Ovary (tissue), 10 donors: ENCODE measurements at places on chromosomes 3 and 15. TPM values are rescaled to one million over a fixed set of nuclear protein-coding genes. Genes with fewer than 3 reads are reported as not detected.

GRCh38 chr3:160224811-160225175 is 429 bp upstream of the C3orf80 start:
- DNase-seq, result no peak
- H3K27me3 ChIP-seq, result peaks cover 3% of the 10 kb centered on the region
- peaks cover 6% of the 10 kb centered on the region for H3K4me1 ChIP-seq
- H3K4me3 ChIP-seq, result no peak overlapping the region
- no peaks in the 10 kb centered on the region for H3K36me3 ChIP-seq

GRCh38 chr3:194255252-194256039 is 95.7 kb downstream of the CPN2 start:
- H3K4me1 ChIP-seq, result peaks cover 6% of the 10 kb centered on the region
- no peaks in the 10 kb centered on the region for H3K36me3 ChIP-seq
- no peak for DNase-seq
- H3K27ac ChIP-seq, result no peak overlapping the region

GRCh38 chr3:150396956-150397550 is 11.0 kb upstream of the TSC22D2 start:
- no peak overlapping the region for H3K27ac ChIP-seq
- no peaks in the 10 kb centered on the region for H3K36me3 ChIP-seq
- H3K4me1 ChIP-seq, result no peaks in the 10 kb centered on the region
- DNase-seq, result no peak

- H3K36me3 ChIP-seq, result no peaks in the 10 kb centered on the region
- H3K27me3 ChIP-seq, result no peaks in the 10 kb centered on the region
- H3K4me1 ChIP-seq, result no peaks in the 10 kb centered on the region
- DNase-seq, result no peak
- H3K27ac ChIP-seq, result no peak overlapping the region
Observed at GRCh38 chr3:175046601-175047000, 187.5 kb downstream of the NAALADL2 start.

SH2D7 gene
- total RNA-seq, result not detected

TICRR gene
- total RNA-seq, result 0.25 TPM

DGKG gene
- total RNA-seq, result 1.4 TPM

DNA sequence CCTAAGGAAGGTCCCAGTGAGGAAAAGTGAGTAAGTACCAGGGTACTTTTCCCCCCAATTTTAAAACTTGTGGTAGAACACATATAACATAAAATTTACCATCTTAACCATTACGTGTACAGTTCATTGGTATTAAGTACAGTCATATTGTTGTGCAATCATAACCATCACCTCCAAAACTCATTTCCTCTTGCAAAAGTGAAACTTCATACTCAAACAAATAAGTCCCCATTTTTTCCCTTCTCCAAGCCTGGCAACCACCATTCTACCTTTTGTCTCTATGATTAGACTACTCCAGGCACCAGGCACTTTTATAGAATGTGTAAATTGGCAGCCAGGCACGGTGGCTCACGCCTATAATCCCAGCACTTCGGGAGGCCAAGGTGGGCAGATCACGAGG is 12.2 kb downstream of the PRC1 start:
- no peaks in the 10 kb centered on the region for H3K27me3 ChIP-seq
- no peak overlapping the region for H3K4me3 ChIP-seq
- no peaks in the 10 kb centered on the region for H3K4me1 ChIP-seq
- no peaks in the 10 kb centered on the region for H3K36me3 ChIP-seq
- DNase-seq, result no peak

- H3K27ac ChIP-seq, result no peak overlapping the region
- H3K36me3 ChIP-seq, result no peaks in the 10 kb centered on the region
- no peaks in the 10 kb centered on the region for H3K4me1 ChIP-seq
- H3K4me3 ChIP-seq, result no peak overlapping the region
- no peak for DNase-seq
- no peaks in the 10 kb centered on the region for H3K27me3 ChIP-seq
Observed at GRCh38 chr15:33030315-33030714, 164.2 kb downstream of the FMN1 start.

DNA sequence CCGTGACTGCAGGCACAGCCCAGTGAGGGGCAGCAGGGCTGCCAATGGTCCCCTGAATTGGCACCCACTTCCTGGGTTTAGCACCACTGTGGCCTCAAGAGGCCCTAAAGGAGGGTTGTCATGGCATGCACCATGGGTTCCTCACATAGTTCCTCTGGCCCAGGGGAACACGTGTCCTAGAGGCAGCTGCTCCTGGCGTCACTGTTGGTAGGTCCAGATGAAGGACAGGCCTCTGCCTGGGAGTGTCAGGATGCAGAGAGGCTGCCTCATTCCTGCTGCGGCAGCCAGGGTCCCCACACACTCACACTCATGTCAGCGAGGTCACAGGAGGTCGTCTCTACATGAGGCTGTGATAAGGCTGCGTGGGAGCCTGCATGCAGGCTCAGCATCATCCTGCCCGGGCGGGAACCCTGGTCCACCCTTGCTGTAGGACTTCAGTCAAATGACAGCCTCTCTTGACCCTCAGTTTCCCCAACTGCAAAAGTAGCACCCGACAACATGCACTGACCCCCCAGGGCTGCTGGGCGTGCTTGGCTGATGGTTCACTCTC is 26.1 kb upstream of the SFMBT1 start:
- no peak overlapping the region for H3K4me3 ChIP-seq
- peaks cover 5% of the 10 kb centered on the region for H3K4me1 ChIP-seq
- H3K27ac ChIP-seq, result no peak overlapping the region

GRCh38 chr15:77023576-77024272 is 28.8 kb downstream of the PSTPIP1 start:
- no peaks in the 10 kb centered on the region for H3K27me3 ChIP-seq
- no peak overlapping the region for H3K4me3 ChIP-seq
- H3K4me1 ChIP-seq, result peaks cover 4% of the 10 kb centered on the region
- H3K27ac ChIP-seq, result no peak overlapping the region

DNA sequence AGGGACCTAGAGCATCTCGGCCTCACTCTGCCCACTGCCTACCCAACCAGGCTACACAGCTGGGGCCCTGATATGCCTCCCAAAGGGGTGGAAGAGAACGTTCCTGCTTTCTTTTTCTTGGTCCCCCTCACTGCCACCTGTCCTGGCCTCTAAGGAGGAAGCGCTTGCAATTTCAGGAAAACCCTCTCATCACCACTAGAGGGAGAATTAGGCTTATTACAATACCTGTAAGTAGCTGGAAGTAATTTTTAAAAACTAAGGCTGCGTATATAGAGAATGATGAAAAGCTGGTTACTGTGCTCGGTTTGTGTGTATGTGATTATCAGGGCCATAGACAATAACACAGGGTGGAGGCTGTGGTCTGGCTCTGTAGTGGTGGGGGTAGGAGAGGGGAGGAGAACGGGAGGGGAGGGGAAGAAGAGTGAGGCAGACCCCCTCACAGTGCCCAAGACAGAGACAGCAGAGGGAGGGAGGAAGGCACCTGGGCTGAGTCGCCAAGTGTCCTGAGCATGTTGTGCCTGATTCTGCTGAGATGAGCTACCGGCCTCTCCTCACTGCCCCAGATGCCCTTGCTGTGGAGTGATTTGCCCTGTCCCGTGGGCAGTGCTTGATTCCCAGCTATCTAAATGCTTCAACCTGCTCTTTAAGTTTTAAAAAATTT is 3.3 kb downstream of the GABRG3 start:
- no peaks in the 10 kb centered on the region for H3K4me1 ChIP-seq
- H3K36me3 ChIP-seq, result no peaks in the 10 kb centered on the region
- DNase-seq, result no peak
- no peak overlapping the region for H3K27ac ChIP-seq

CADM2 gene
- 0.83 TPM for total RNA-seq

DNA sequence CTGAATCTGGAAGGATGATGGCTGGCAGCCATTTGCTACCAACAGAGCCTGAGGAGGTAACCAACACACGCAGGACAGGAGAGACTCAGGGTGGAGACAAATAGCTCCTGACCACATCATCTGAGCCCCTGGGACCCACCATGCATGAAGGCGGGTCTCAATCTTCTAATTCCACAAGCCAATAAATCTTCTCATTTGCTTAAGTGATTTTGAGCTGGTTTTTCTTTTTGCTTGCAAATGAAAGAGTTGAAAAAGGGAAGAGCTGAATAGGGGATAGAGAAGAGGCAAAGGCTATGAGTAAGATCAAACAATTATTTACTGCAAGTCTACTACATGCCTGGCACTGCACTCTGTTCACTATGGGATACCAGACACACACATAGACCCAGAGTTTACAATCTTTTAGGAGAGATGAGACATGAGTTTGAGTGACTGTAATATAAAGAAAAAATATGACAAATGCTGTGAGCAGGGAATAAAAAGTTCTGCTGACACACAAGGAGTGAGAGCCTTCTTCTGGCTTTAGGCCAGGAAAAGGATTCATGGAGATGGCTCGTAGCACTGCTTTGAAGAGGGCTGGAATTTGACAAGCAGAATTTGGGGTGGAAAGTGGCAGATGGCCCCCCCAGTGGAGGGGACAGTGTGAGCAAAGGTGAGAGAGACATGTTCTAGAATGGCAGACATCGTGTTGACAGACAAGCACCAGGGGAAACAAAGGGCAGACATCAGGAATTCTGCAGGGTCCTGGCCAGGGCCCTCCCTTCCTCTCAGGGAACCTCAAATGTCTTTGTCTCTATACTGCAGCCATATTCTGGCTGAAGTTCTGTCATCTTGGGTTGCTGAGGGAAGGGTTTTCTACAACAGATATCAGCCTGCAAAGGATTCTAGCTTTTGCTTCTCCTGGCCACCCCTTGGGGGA is 69.8 kb upstream of the WNT5A start:
- no peaks in the 10 kb centered on the region for H3K36me3 ChIP-seq
- H3K27ac ChIP-seq, result no peak overlapping the region
- H3K4me3 ChIP-seq, result no peak overlapping the region
- peaks cover 4% of the 10 kb centered on the region for H3K4me1 ChIP-seq
- no peaks in the 10 kb centered on the region for H3K27me3 ChIP-seq
- no peak for DNase-seq

DNA sequence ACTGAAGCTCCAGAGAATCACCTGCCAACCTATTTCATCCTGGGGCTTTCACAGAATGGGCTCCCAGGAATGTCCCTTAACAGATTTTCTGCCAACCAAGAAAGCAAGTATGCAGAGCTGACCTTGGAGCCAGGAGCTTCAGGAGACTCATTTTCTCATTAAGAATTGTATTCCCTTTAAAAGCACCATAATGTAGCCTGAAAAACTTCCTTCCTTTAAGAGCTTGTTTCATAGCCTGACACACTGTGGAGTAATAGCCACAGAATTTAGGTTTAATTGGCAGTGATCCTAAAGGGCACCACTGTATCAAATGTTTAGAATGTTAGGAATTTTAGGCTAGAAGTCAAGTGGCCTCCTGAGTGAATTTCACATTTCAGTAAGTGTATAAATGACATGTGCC is 309.8 kb downstream of the GBE1 start:
- H3K4me3 ChIP-seq, result no peak overlapping the region
- no peaks in the 10 kb centered on the region for H3K36me3 ChIP-seq

GABRG3 gene
- not detected for total RNA-seq

- H3K4me3 ChIP-seq, result no peak overlapping the region
- no peak for DNase-seq
- H3K4me1 ChIP-seq, result no peaks in the 10 kb centered on the region
- H3K27ac ChIP-seq, result no peak overlapping the region
- H3K36me3 ChIP-seq, result no peaks in the 10 kb centered on the region
Observed at GRCh38 chr3:128145279-128145678, 8.0 kb upstream of the EEFSEC start.

DNA sequence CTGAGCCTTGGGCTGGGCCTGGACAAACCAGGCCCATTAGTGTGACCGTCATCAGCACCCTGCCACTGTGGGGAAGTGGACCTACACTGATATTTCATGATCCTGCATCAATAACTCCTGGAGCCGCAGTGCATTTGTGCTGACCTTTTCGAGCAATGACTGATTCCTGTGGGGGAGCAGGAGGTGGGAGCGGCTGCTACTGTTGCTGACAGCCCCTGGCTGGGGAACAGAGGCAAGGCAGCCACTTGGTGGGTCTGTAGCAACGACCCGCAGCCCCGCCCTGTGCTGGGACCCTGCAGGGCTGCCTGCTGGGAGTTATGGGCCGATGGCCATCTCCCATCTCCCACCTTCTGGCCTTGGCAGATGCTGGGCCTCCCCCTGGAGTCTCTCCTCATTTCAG is 42.1 kb downstream of the CCDC33 start:
- no peaks in the 10 kb centered on the region for H3K36me3 ChIP-seq
- DNase-seq, result no peak
- no peak overlapping the region for H3K27ac ChIP-seq
- no peaks in the 10 kb centered on the region for H3K27me3 ChIP-seq

DNA sequence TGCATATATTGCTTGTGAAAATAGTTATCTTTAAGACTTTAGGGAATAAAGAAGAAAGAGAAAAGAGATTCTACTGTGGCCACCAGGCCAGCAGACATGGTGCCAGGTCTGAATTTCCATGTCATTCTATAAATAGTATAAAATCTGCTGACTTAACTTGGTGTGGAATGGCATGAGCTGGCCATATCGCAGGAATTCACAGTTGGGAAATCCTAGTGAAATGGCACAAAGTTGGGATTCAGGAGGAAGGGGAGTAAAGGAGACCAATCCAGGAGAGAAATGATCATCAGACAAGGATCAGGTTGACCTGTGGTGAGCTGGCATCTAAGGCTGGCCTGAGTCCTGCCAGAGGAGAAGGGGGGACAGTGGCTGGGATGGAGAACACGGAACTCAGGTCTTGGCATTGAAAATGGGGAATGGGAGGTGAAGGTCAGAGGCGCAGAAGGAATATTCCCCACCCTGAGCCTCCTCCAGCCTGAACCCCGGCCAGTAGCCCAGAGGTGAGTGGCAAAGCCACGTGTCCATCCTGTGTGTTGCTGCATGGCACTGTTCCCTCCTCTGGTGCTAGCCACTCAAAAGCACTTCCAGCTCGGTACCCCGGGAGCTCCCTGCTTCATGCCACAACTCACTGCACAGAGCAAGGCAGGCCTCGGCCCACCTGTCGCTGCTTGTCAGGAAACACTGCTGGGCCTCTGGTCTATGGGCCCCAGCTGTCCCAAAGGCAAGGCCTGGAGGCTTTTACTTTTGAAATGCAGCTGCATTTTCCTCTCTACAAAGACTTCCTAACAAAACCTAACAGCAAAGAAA is 51.4 kb downstream of the SSUH2 start:
- H3K27me3 ChIP-seq, result no peaks in the 10 kb centered on the region
- H3K4me3 ChIP-seq, result no peak overlapping the region
- no peaks in the 10 kb centered on the region for H3K36me3 ChIP-seq
- peaks cover 6% of the 10 kb centered on the region for H3K4me1 ChIP-seq
